ENCODE measurements at places on chromosomes 12 and 14.

DNA sequence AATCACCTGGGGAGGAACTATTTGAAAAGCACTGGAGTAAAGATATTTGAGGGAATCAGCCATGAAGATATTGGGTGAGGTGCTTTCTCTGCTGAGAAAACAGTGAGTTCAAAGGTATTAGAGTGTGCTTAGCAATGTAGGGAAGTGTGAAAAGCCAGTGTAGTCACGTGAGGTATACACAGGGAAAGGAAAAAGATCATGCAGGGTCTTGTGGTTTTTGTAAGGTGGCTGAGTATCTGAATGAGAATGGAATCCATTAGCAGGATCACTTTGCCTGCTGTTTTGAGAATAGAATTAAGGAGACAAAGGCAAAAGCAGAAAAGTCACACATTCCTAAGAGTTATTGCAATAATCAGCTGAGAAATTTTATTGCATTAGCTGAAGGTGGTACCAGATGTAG, 193.0 kb downstream of the PIK3C2G start:
- no peak for DNase-seq

- DNase-seq = no peak
Measured at GRCh38 chr12:97335115-97335514, 127.5 kb upstream of the RMST start.

DNA sequence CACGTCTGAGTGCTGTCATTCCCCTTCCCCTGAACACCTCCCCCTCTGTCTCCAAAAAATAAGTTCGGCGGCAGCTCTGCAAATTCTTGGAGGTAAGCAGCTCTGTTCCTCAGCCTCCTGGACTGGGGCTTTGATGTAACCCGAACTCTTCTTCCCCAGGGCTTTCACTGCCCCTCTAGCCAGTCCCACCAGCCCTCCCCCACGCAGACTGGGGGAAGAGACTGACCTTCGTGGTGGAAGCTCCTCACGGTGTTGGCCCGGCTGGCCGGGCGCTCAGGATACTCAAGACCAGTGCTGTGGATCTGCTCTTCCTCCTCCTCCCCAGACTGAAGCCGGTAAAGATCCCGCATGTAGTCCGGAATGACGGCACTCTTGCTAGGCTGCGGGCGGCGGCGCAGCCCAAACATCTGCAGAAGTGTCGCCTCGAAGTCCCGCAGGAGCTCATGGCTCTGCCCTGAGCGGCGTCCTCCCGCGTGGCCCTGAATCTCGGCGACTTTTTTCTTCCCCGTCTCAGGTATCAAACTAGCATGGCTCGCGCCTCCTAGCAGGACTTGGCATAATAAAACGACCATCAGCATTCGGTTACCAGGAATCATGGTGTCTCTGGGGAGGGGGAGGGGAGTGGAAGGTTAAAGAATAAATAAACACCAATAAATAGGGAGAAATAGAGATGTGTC, 4.9 kb downstream of the BMP4 start:
- DNase-seq = no peak

- no peak for DNase-seq
Measured at GRCh38 chr12:42996869-42997431, 407.4 kb upstream of the PRICKLE1 start.

DNA sequence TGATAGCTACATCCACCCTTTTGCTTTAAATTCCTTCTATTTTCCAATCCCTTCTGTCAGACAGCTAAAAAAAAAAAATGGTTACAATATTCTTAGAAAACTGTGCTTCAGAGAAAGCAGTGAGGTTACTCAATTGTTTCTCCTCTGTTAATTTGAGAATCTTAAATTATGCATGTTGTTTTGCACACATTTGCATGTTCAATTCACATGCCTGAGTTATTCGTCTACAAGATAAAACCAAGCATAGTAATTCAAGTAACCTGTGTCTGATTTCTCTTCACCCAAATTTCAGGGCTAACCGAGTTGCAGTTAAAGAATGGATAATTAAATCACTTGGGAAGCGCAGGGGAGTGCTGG, 81.0 kb upstream of the MED13L start:
- no peak for DNase-seq

GRCh38 chr14:36281309-36281708, 39.1 kb downstream of the MBIP start:
- no peak for DNase-seq
